Kidney epithelial cell (primary cell): ENCODE measurements at places on chromosomes 6 and 20. TPM values are rescaled to one million over a fixed set of nuclear protein-coding genes. Genes with fewer than 3 reads are reported as not detected.

Gene SPATA25
- 0.21 and 0.25 TPM in 2 replicates for total RNA-seq

Gene WFDC12
- not detected in 2 replicates for total RNA-seq

DNA sequence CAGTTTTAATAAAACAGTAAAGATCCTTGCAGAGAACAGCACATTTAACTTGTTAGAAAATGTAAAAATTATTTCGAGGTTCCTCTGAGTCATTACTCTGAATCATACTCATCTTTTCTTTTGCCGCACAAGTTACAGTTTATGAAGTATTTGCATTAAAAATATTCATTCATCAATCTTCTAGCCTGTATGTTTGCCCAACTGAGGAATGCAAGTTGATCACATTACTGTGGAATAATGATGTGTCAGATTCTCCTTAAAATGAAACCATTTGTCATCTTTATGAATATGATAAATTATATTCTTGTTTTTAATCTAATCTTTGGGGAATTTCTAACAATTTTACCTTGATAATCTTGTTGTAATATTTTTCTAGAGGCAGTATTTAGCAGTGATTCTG lies 340.4 kb upstream of the OPRM1 start:
- no peak for DNase-seq

Gene RHAG
- not detected in 2 replicates for total RNA-seq

- DNase-seq, result no peak
These were observed 41.6 kb downstream of the CCN2 start for GRCh38 chr6:131909408-131910218.

Gene MTFR2
- 1.6 and 4.6 TPM in 2 replicates for total RNA-seq

GRCh38 chr6:136980070-136980469 lies 58.0 kb downstream of the SLC35D3 start:
- no peak for DNase-seq

- DNase-seq, result no peak
These were observed 132.8 kb downstream of the PHACTR3 start for GRCh38 chr20:59737073-59737666.

GRCh38 chr6:125212377-125212776 lies 58.8 kb downstream of the TPD52L1 start:
- DNase-seq, result no peak

Gene CLIC5
- total RNA-seq, result 3.2 and 3.5 TPM in 2 replicates

- no peak for DNase-seq
These were observed 51.9 kb downstream of the TRAM2 start for GRCh38 chr6:52524918-52525317.

DNA sequence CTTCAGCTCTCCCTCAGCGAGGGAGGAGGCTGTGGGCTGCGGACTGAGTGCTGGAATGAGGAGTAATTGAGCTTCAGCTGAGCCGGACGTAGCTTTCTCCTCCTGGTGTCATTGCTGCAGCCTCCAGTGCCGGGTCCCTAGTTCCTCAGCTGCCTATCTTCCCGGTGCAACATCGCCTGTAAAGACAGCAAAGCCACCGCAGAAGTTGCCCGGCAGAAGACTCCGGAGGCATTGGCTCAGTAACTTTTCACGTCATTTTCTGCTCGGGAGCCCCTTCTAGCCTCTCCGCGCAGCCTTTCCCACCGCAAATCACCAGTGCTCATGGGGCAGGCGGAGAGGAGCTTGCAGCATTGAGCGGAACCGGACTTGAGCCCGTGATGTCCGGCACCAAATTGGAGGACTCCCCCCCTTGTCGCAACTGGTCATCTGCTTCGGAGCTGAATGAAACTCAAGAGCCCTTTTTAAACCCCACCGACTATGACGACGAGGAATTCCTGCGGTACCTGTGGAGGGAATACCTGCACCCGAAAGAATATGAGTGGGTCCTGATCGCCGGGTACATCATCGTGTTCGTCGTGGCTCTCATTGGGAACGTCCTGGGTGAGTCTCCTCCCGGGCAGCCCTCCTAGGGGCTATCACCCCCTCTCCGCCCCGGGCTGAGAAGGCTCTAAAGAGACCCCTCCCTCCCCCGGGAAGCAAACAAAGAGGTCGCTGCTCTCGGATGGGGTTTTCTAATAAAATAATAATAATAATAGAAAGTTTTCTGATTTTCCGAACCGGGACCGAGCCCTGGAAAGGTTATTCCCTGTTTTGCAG lies at the start of gene HCRTR2:
Gene HCRTR2, plus strand, starts transcription at position 305 of the 816 bp plus-strand sequence. Its CDS starts 73 bp downstream, at position 378.
- DNase-seq, result no peak
